Eye (tissue), 1 donor: ENCODE measurements at places on chromosomes 7 and 10.

GRCh38 chr7:116511552-116512519, 12.3 kb downstream of the CAV2 start:
- no peak for DNase-seq

DNA sequence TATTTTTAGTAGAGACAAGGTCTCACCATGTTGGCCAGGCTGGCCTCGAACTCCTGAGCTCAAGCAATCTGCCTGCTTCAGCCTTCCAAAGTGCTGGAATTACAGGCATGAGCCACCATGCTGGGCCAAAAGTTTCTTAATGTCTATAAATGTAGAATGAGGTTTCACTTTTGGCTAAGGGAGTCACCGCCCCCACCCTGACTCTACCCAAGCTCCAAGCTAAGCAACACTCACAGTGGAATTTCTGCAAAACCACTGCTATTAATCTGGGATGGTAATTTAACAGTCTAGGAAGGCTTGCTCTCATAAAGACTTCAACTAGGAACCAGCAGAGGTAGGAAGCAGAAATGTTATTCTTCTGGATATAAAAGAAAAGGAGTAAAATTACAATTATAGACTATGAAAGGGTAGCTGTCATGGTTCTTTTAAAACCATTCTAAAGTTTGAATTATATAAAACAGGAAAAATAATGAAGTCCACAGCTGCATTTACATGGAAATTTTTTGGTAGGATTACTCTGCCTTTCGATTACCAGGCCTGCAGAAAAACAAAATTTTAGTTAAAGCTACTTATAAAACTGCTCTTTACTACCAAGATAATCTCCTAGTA, 211.6 kb downstream of the SFMBT2 start:
- DNase-seq: no peak

GRCh38 chr10:49568235-49568634, 29.3 kb upstream of the ERCC6 start:
- no peak for DNase-seq

DNA sequence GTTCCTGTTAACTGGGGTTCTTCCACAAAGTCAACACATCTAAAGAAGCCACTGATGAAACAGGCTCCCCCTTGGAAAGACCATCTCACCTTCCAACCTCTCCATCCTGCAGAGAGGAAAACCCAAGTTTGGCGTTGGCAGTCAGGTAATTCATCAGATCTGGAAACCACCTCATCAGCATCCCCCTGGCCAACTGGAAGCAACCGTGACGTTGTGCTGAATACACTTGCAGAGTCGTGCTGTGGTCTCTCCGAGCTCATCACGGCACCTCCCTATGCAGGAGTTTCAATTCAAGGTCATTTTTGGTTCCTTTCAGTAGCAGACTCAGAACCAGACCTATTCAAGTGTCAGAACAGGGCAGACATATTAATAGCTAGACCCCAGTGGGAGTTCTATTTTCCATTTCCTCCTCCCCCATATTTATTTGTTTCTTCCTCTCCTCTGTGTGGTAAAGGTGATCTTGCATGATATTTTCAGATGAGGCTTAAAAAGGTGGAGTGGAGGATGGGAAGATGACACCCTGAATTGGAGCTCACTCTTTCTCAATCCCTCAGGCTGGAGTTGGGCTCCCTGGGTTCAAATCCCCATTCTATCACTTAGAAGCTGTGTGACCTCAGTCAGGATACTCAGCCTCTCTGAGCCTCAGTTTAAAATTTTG, 149.1 kb upstream of the ADO start:
- no peak for DNase-seq

GRCh38 chr7:126806614-126807013, 446.1 kb downstream of the GRM8 start:
- no peak for DNase-seq

- DNase-seq: peak; percentile 91
Measured at GRCh38 chr10:30383356-30383755, 34.3 kb upstream of the MTPAP start.

DNA sequence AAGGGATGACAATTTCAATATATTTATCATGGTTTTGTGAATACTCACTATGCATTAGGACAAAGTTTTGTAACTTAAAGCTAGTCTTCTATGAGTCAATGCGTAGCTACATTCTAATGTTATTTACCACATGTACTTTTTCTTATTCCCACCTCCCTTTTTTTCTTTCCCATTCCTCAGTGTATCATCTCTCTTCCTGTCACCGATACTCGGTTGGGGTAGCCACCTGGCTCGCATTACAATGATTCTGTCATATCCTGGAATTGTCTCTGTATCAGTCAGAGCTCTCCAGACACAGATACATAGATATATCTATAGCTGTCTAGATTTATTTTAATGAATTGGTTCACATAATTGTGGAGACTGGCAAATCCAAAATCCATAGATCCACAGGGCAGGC, 9.8 kb upstream of the RALA start:
- DNase-seq: no peak

DNA sequence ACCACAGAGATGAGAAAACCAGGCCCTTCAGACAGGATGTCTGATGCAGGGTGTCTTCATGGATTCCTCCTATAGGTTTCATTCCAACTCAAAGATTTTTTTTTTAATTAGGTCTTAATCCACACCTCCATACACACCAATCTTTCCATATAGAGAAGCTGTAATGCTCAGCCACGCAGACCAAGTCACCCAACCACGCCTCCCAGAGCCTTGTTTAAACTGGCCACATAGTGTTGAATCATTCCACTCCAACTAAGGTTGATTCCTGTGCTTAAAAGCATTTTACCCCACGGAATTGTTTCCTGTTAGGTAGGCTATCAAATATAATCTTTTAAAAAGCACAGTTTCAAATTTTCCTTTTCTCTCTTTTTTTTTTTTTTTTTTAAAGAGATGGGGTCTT, 153.6 kb downstream of the TYW1B start:
- no peak for DNase-seq

GRCh38 chr7:55172881-55173609, 154.2 kb downstream of the EGFR start:
- DNase-seq: no peak

- DNase-seq: no peak
Measured at GRCh38 chr10:60958892-60959601, 15.1 kb upstream of the RHOBTB1 start.

DNA sequence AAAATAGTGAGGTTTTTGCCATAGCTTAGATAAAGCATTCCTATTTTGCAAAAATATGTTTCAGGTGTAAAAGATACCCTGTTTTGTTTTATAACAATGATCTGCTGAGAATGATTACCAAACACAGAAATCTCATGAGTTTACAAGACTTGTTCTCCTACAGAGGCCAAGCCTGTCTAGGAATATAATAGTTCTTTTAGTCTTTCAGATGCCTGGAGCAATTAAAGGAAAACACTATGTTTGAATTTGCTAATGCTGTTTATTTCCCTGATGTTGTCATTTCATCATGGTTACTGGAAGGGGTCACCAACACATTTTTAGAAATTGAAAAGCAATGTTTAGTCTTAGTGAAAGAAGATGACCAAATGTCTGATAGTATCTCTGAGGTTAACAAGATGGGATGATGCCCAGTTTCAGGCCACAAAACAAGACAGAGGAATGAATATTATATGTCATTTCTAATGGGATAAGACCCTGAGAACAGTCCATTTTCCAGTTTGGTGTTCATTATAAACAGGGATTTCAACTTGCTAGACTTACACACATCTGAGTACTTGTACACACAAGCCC, 559.9 kb downstream of the INHBA start:
- DNase-seq: no peak

GRCh38 chr10:59991661-59992060, 85.3 kb upstream of the CCDC6 start:
- peak; percentile 21 for DNase-seq

GRCh38 chr10:131698986-131699385, 201.8 kb upstream of the PPP2R2D start:
- no peak for DNase-seq

GRCh38 chr10:80522756-80523363, 14.8 kb upstream of the SH2D4B start:
- DNase-seq: no peak

DNA sequence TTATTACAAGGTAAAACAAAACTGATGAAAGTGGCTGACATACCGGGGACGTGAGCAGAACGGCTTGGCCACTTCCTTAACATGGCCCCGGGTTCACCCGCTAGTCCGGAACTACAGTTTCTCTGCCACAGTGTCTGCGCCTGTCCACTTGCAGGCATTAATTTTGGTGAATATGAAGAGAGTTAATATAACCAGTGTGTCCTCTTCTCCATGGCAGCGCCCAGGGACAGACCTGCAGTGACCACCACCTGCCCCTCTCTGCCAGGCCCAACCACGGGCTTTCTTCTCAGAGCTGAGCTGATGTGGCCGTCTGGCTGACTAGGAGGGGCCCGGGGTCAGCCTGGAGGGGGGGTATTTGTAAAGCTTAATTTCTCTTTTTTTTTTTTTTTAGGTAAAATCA, 1.1 kb upstream of the NDUFB2 start:
- DNase-seq: no peak

DNA sequence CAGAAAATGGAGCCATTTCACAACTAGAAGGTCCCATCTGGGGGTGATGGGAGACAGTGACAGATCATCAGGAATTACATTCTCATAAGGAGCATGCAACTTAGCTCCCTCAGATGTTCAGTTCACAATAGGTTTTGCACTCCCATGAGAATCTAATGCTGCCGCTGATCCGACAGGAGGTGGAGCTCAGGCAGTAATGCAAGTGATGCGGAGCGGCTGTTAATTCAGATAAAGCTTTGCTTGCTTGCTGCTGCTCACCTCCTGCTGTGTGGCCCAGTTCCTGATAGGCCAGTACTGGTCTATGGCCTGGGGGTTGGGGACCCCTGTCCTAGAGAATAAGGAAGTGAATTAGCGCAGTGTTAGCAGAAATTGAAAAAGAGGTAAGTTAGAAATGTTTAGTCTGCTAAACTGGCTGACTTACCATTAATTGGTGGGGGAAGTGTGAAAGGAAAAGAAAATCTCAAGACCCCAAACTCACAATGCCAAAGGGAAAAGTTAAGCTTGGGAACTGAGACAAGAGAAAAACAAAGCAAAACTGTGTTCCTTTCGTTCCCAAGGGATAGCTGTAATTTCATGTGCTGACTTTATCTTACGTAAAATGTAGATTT, 76.4 kb downstream of the LYZL2 start:
- peak; percentile 82 for DNase-seq

DNA sequence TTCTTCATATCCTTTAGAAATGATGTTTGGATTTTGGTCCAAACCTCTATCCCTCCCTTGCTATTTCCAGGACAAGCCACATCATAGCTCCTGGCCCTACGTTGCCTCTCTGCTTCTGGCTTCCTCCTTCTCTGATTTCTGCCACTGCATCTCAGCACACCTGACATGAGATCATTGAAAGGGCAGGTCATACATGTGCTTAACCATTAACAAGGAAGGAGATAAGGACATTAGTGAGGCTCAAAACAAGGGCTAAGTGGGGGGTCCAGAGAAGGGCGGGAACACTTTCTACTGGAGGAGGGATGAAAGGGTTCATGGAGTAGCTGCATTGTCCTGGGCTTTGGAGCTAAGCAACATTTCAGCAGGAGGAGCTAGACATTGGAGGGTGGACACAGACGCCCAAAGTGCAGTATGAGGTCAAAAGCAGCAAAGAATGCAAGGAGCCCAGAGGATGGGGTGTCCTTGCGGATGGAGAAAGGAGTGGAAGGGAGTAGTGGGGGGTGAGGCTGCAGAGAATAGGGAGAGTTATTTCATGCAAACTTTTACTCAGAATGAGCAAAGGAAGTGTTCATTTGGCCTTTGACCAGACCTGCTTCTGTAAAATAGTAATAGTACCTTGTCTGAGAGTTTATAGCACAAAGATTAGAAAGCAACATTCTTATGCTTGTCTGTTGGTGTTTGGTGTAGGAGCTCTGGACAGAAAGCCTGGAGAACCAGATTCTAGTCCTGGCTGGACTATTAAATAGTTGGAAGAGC, 102.4 kb upstream of the CREB5 start:
- DNase-seq: no peak

- DNase-seq: no peak
Measured at GRCh38 chr7:92602352-92603088, 12.3 kb upstream of the FAM133B start.
